T-helper 17 cell (primary cell): ENCODE measurements at places on chromosomes 5 and 9.

DNA sequence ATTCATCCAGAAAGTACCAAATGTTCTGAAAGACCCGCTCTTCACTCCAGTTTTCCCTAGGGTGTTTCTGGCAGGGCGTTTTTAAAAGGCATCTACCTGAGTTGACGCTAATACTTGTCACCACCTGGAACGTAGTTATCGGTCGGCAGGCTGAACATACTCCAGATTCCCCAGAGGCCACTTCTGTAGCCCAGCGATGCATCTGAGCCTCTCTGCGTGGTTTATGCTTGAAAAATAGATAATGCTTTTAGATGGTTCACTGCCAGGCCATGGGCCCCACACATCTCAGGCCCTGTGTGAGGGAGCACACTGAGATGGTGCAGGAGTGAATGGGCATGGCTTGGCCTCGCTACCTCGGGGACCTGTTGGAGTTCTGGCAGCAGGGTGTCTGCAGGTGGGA is 33.0 kb upstream of the NCS1 start:
- DNase-seq: no peak

DNA sequence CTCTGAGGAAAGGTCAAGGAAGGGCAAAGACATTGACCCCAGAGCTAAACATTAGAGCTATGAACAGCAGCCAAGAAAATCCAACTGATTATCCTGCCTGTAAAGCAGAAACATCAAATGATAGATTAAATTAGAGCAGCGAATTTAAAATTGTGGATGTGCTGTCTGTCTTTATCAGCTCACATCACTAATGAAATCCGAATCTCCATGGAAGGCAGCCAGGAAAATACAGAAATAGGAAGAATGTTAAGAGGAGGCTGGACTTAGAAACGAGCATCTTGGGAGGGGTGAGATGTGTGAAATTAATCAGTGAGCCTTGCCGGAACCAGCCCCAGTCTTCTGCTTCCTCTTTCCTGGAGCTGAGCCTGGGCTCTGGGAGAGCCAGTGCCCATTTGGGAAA is 191.0 kb downstream of the PJA2 start:
- no peak for DNase-seq

- no peak for DNase-seq
These were observed 110.9 kb downstream of the MACIR start for GRCh38 chr5:103369125-103370120.

- no peak for DNase-seq
These were observed 102.8 kb downstream of the MRPS30 start for GRCh38 chr5:44911501-44911900.

DNA sequence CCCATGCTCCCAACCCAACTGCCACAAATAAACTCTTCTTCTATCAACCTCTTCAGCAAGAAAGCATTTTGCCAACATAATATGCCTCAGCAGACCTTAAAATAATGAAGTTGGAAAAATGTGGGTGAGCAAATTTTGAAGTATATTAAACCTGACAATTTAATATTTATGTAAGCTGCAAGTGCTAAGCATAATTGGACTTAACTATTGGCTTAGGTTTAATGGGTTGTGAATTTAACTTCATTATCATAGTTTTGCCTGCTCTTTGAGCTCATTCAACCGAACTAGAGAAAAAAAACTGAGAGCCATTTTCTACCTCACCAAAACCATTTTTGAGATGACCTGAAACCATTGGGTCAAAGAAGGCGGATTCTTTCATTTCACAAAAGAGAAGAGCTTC is 805.5 kb upstream of the DMAC1 start:
- DNase-seq: no peak

DNA sequence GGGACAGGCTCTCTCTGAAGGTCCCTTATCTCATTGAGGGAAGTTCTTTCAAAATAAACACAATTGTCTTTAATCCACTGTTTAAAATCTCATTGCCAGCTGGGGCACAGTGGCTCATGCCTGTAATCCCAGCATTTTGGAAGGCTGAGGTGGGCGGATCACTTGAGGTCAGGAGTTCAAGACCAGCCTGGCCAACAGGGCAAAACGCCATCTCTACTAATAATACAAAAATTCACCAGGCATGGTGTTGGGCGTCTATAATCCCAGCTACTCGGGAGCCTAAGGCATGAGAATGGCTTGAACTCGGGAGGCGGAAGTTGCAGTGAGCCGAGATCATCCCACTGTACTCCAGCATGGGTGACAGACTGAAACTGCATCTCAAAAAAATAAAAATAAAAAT is 8.3 kb upstream of the NDFIP1 start:
- no peak for DNase-seq

DNA sequence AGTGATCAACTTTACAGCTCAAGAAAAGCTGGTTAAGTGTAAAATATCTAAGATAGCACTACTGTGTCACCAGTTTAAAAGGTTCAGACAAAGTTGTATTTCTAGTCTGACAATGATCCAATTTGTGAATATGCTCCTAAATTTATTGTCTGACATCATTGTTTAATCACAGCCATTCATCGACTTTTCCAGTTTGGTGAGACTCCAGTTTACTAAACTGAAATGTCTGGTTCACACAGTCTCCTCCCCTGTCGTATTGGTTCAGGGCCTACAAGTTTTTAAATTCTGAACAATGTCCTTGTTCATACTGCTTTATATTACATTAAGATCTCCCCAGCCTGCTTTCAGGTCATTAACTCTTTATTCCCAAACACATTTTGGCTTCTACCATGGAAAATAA is 161.4 kb downstream of the CHSY3 start:
- no peak for DNase-seq

DNA sequence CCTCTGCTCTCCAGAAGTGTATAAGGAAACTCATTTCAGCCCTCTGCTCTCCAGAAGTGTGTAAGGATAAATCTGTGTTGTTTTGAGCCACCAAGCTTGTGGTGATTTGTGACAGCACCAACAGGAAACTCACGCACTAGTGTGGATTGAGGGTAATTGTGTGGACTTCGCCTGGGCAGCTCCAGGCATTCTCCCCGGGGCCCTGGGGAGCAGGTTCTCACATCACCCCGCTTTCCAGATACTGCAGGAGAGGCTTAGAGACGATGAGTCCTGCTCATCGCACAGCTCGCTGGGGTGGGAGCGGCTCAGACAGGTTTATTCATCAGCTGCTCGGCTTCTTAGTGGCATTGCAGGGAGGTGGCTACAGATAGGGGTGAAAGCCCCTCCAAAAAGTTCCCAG is 38.4 kb upstream of the RNF130 start:
- DNase-seq: no peak

- no peak for DNase-seq
These were observed 11.8 kb upstream of the ZDHHC11 start for GRCh38 chr5:862367-863243.

DNA sequence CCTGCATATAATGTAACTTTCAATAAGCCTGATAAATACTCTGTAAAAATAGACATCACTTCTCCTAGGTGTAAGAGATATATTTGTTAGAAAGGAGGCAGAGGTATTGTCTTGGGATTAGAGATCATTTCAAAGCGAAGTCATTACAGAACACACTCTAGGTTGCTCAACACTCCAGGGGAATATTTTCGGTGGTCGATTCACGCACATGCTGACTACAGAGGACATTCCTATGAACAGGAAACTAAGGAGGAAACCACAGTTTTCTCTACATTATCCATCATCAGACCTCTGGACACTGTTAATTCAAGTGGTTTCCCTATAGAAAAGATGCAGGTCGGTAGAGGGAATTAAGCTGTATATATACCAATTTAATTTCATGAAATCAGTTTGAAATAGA is 370.0 kb downstream of the NDUFS4 start:
- DNase-seq: no peak

DNA sequence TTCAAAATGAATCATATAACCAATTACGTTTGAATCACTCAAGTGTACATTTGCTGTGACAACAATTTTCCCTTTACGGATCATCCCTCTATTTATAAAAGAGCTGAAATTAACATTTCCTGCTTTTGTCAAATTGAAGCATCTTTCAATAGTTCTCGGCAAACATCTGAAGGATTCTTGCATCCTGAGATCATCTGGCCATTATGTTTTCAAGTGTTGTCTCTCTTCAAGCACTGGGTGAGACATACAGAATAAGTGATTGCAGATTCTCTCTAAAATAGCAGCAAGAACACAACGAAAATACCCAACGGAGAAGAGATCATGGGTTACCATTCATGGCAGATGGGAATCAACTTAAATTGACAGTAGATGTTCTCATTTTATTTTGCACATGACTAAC is 283.4 kb upstream of the GRAMD2B start:
- no peak for DNase-seq

DNA sequence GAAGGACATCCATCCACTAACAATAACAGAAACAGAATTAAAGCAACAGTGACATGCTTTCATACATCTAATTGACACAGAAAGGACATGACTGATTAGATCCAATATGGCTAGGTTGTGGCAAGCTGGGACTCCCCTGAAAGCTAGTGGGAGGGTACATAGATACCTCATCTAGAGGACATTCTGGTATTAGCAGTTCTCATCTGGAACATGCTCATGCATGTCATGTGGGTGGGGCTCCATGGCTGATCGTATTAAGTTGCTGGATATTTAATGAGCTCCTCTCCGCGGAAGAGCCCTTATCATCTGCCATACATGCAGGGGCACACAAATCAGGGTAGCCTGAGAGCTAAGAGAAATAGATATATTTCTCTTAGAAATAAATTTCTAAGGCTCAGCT is 358.9 kb downstream of the ICE1 start:
- DNase-seq: no peak

GRCh38 chr5:117205894-117206293 is 631.3 kb upstream of the SEMA6A start:
- no peak for DNase-seq

DNA sequence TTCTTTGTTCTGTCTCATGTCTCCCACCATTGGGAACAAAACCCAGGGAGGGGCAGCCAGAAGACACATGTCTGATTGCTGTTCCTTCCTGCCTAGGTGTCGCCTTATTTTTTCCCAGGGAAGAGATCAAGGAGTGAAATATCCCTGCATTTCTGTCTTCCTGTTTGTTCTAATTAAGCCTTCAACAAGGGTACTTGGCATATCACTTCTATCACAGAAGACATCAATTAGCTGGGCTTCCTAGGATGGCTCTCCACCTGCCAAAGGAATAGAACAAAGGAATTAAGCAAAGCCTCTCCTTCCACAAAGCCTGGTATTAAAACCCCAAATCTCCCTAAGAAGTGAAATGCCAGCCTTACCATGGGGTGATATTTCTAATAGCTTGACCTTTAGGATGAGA is 299.5 kb upstream of the CD180 start:
- no peak for DNase-seq

DNA sequence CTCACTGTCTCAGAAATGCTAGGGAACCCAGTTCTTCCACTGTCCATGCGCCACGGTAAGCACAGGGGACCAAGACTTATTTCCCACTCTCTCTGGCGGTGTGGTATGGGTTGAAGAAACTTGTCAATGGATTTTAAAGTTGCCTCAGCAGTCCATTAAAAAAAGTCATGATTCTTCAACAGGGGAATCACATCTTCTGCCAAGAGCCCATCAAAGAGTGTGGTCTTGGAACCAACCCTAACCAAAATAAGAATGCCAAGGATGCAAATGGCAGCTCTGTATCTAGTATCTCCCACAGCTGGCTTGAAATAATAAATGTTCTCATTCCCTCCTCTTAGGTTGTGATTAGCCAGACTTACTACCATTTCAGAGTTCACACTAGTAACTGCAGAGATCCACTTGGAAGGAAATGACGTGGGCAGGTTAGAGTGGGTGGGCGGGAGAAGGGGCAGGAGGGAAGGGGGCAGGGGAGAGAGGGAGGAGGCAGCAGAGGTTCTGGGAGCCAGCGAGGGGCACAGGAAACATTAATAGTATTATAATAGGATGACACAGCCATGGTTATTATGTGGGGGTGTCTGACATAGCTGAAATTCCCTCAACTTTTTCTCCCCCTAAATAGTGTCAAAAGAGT is 17.6 kb downstream of the PTCH1 start:
- DNase-seq: no peak

DNA sequence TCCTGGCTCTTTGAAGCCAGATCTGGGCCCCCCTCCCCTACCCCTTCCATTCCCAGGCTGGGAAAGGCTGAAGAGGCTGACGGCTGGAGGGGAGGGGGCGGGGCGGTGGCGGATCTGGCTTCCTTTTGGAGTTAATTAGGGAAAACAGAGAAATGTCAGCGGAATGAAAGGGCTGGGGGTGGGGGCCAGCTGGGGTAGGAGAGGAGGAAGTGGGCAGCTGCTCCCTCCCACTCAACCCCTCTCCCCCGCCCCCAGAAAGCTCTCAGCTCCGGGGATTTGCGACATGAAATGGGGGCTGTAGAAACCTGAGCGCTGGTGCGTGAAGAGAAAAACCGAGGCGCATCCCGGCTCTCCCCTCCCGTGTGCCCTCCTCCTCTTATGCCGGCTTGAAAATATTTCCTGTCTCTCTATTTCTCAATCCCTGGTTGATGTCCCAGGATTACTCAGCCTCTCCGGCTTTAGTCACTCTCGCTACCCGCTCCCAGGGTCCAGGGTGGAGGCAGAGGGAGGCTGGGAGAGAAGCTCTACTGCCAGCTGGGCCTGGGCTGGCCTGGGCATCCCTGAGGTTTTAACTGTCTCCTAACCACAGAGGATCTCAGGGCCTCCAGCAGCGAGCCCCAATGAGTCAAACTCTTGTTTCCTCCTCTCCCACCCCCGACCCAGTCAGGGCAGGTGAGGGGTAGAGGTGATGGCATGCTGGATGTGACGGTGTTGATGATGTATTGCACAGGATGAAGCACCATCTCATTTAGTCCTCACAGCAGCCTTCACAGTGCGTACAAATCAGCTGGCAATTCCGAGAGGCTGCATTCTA is 20.1 kb downstream of the PCDHGC5 start:
- DNase-seq: no peak

DNA sequence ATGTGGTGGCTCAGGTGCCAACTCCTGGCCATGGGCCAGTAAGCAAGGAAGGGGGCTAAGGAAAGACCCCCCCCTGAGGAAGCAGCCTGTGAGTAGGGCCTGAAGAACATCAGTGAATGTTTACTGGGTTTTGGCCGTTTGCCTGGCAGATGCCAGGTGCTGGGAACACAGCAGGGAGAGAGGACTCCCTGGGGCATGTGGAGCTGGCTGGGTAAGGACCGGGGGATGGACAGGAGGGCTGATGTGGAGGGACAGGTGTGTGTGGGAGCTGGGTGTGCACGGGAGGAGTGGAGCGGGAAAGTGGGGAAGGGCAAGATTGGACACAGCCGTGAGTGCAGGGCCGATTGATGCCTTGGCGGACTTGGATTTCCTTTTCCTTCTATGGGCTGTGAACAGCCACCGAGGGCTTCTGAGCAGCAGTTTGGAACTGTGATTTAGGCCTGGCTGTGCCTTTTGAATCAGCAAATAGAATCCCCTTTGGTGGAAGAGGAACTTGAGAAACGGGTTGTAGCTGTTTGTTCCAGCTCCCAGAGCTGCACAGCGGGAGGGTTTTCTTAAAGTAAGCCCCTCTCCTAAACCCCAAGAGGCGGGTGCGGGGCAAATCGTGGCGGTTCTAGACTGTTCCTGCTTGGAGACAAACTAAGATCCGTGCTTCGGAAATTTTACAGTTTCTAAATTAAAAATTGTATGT is 3.1 kb downstream of the HMCN2 start:
- no peak for DNase-seq

GRCh38 chr9:91948101-91948596 is 1.9 kb downstream of the ROR2 start:
- DNase-seq: no peak

- DNase-seq: no peak
These were observed 35.9 kb upstream of the PCSK1 start for GRCh38 chr5:96468956-96469355.

- no peak for DNase-seq
These were observed 29.6 kb upstream of the ASS1 start for GRCh38 chr9:130414910-130415746.
